ENCODE measurements at places on chromosomes 16 and 17.
A peak's percentile ranks its signal among the peaks of the same experiment; 100 is the strongest.

- DNase-seq: no peak
Observed at GRCh38 chr16:1069154-1069553, 3.4 kb upstream of the SSTR5 start.

DNA sequence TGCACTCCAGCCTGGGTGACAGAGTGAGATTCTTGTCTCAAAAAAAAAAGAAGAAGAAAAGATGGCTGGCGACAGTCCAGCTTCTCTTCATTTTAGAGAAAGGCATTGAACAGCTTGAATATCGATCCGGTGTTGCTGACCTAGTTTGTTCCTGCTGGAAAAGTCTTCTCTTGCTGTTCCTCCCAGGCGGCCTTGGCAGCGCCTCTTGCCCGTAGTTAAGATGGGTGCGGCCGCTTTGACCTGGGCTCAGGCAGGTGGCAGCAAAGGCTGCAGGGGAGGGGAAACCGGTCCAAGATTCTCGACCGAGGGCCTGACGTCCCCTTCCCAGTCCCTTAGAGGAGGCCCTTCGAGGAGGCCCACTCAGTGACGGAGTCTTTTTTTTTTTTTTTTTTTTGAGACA lies 3.8 kb upstream of the ZNF764 start:
- DNase-seq: no peak

DNA sequence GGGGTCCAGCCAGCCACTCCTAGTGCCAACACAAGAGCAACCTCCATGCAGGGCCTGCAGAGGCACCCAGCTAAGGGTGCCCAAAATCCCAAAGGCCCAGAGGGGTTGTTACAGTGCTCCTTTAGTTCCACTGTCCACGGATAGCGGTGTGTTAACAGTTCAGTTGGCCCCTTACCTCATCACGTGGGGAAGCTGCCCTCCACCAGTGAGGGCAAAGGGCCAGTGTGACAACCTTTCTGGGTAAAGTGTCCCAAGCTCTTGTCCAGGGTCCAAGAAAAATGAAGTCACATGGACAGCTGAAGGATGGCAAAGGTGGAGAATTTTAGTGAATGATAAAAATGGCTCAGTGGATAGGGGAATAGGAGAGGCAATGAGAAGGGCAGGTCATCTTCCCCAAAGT lies 8.7 kb upstream of the MKS1 start:
- no peak for DNase-seq

GRCh38 chr17:75133001-75133400 lies 1.5 kb upstream of the NT5C start:
- DNase-seq: no peak

DNA sequence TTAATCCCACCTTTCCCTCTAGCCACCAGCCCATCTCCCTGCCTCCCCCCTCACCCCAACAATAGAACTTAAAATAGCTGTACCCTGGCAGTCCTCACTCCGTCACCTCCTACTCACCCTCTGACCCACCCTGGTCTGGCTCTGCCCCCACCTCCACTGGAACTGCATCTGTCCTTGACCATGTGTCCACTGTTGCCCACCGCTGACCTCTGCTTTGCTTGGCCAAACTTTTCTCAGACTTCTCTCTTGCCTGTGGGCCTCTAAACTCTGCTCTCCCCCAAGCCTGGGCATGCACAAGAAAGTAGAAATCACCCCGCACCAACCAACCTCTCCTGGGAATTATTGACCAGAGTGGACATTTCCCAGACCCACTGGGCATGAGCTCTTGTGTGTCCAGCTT lies 169.8 kb downstream of the WSCD1 start:
- DNase-seq: no peak

GRCh38 chr16:4414187-4414917 lies 2.0 kb downstream of the CORO7 start:
- DNase-seq: peak; percentile 98

DNA sequence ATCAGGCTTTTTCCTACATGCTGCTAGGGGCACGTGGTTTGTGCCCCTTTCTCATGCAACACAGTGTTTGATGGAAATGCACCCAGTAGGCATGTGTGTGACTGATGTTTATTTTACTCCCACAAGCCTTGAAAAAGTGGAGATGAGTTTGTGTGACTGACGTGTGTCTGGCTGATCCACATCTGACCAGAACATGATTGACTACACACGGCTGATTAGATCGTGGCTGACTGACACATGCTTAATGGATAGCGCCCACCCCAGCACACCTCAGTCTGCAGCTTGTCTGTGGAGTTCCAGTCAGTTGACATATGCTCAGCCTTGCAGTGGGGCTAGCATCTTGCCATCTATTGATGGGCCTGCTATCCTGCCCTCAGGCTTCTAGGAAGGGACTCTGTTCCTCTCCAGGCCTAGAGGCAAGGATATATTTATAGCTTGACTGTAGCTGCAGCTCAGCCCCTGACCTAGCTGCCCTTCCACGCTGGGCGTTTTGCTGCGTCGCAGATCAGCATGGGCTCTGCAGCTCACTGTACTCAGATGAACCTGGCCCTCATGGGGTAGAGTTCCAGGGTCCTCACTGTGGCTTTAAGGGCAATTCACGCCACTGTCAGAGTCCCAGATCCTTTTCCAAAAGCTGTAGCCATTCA lies 112.3 kb downstream of the HS3ST2 start:
- no peak for DNase-seq

DNA sequence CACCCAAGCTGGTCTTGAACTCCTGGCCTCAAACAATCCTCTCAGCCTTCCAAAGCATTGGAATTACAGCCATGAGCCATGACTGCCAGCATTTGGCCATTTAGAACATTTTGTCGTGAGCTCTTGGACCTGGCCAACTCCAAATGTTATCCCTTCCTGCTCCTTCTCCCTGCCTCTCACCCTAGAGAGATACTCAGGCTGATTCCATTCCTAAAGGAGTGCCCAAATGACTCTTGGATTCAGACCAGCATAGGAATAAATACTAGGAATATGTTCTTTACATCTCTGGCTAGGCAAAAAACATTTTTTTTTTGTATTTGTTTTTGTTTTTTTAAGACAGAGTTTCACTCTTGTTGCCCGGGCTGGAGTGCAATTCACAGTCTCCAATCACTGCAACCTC lies 15.5 kb downstream of the FZD2 start:
- no peak for DNase-seq

GRCh38 chr16:68750193-68750695 lies 13.2 kb downstream of the CDH1 start:
- DNase-seq: no peak

- no peak for DNase-seq
Observed at GRCh38 chr17:10155371-10156076, 42.9 kb downstream of the GAS7 start.

GRCh38 chr17:8797621-8798175 lies 1.5 kb downstream of the MFSD6L start:
- no peak for DNase-seq

DNA sequence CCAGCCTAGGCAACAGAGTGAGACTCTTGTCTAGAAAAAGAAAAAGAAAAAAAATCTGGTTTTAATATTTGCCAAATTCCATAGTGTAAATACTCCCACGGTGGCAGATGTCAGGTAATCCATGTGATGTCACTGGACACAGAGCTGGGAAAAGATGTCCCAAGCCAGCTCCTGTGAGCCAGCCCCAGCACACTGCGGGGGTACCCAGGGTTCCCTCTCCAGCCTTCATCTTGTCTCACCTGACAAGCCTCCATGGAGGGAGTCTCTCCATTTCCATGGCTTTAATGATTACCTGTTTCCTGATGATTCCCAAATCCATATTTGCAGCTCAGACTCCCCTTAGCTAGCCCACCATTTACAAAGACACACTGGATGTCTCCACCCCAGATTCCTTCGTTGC lies 4.6 kb downstream of the CD300LB start:
- DNase-seq: peak; percentile 31

DNA sequence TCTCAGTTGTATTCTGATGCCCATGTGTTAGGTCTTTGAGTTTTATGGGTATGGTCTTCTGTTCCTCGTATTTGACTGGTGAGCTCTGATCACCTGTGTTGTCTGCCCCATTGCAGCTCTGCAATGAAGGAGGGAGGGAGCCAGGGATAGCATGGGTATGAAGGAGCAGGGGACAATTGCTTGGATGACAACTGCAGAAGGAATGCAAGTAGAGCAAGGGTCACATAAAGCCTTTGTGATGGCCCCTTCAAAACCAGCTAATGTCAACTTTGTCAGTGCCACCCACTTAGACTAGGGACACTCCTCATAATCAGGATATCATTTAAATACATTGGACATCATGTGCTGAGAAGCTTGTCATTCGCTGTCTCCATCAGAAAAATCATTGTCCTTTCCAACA lies 152.7 kb upstream of the MAF start:
- DNase-seq: no peak

Measured in activated CD8-positive, alpha-beta memory T cell treated with anti-CD3 and anti-CD28 coated beads, Interleukin-2, amount 10 ng/mL, durations not matched to agents 7 days and 5 days (primary cell).